Activated naive CD4-positive, alpha-beta T cell (primary cell): ENCODE measurements at places on chromosomes 1 and 21.

- DNase-seq, result no peak
Observed at GRCh38 chr1:223824712-223825111, 21.0 kb downstream of the TP53BP2 start.

GRCh38 chr1:6771441-6771769 lies 13.8 kb upstream of the CAMTA1 start:
- no peak for DNase-seq

DNA sequence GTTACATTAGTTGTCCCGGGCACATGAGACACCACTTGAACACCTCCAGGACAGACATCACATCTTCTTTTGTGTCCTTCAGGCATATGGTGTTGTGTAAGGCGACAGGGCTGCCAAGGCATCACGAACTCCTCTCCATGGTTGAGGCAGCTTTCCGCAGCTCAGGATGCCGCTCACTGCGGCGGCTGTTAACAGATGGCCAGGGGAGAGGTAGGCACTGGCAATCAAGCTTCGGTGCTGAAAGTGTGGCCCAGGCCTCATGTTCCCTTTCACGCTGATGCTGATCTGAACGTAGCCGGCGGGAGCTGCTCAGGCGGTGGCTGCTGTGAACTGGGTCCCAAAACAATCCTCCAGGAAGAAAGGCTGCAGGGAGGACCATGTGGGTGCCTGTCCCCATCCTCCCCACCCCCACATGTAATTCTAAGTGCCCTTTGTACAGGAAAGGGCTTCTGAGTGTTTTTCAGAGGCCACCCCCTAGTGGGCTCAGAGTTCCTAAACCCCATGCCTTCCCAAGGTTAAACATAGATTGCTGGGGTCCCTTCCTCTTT lies 287.1 kb upstream of the AJAP1 start:
- DNase-seq, result no peak

DNA sequence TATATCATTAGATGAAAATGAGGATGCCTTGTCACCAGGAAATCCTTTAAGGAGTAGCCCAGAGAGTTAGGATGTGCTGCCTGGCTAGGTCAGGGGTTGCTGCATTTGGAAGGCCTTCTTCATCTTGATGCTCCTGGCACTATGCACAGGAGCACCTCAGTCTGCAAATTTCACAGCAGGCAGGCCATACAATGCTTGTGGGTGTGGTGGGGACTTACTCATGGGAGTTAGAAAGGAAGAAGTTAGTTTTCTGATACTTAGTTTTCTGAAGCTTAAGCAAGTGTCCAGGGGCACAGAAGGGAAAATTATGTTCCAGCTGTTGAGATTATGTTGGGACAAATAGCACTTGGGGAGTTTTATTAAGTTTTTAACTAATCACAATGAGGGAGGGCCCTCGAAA lies 11.4 kb downstream of the HLX start:
- DNase-seq, result no peak

- no peak for DNase-seq
Observed at GRCh38 chr1:86648255-86648654, 56.1 kb upstream of the SH3GLB1 start.

DNA sequence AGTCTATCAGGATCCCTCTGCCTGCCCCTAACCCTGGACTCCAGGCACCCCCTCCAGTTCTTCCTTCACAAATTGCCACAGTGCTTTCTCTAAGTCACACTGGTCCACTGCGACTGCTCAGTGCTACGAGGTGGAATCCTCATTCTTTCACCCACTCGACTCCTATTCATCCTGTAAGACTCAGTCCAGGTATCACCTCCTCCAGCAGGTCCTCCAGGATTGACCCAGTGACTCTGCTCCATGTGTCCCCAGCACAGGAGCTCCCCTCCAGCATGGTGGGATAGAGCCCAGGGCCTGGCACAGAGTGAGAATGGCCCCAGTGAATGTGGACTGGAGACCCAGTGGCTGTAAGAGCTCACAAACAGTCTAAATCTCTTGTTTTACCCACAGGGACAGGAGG lies 45.5 kb upstream of the WNT4 start:
- no peak for DNase-seq

DNA sequence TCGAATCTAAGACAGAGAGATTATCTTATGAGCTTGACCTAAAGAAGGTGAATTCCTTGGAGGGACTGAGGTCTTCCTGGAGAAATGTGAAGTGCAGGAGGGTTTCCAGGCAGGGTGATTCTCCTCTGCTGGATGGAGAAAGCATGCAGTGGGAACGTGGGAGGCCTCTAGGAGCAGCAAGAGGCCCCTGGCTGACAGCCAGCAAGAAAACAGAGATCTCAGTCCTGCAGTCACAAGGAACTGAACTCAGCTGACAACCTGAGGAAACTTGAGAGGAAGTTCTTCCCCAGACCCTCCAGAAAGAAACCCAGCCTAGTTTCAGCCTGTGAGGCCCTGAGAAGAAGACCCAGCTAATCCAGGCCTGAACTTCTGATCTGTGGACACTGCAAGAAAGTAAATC lies 345.9 kb downstream of the FAM72C start:
- DNase-seq, result no peak

DNA sequence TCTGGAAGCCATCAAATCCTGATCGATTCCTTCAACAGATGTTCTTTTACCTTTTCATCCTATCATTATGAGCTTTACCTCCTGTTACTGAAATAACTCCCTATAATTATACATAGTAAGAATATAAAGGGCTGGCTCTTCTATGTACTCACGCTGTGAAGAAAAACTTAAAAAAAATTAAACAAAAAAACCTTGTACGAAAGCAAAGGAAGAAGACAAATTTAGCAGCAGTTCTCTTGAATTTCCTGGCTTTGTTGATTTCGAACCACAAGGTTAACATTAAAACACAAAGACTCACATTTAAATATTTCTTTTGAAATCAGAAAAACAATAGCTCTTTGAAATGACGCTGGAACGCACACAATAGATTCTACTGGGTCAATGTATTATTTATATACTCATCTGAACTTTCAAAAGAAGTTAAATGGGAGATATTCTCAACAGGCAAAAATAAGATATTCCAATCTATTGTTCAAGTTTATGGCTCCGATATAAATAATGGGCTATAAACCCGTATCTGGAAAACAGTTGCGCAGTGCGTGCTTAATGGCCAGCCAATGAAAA lies 13.6 kb upstream of the SPEN start:
- DNase-seq, result no peak

DNA sequence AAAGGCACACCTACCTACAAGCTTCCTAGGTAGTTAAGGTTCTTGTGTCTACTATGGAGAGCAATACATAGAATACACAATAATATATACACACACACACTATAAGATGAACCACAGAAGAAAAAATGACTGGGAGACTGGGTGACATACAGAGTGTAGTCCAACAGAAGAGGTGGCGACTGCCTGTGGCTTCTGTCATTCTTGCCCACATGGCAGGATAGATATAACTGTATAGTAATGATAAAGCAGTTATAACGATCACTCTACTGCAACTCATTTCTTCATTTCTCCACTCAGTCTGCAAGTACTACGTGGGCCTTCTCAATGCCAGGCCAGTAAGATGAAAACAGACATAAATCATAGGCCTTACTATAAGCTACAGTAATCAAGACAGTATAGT lies 113.8 kb upstream of the EDN2 start:
- DNase-seq, result no peak

GRCh38 chr21:41169701-41170100 lies 1.7 kb downstream of the BACE2 start:
- DNase-seq, result no peak

GRCh38 chr1:7470904-7471638 lies 300.0 kb upstream of the VAMP3 start:
- no peak for DNase-seq

DNA sequence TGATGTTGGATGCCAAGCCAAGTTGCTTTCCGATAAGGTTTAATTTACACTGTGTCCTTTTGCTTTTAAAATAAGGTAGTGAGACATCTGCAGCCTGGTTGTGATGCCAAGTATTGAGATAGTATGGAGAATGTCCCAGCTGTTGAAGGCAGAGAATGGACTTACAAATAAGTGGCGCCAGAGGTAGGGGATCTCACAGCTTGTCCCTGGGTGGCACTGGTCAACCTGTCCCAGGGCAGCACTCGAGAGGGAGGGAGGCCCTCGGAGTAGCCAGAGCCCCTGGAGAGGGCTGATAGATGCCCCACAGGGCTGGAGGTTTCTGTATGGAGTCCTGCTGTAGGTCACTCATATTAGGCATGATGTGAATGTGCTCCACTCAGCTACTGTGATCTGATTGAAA lies 98.5 kb downstream of the GALNT2 start:
- DNase-seq, result no peak

DNA sequence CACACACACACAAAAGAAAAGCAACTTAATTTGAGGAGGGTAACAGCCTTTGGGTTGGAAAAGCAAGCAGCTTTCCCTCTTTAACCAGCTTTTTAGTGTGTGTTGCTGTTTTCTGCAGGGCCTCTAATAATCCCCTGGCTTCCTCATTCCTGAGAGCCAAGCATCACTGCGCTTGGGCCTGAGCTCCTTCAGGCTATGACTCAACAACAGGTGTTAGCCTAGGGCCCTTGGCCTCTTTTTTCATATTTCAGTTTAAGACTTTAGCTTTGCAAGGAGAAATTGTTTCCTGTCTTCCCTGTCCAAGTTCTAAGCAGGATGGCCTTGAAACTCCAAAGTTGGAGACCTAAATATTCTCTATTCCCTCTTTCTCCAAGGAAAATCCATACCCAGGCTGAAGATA lies 26.2 kb upstream of the SNX27 start:
- DNase-seq, result no peak

DNA sequence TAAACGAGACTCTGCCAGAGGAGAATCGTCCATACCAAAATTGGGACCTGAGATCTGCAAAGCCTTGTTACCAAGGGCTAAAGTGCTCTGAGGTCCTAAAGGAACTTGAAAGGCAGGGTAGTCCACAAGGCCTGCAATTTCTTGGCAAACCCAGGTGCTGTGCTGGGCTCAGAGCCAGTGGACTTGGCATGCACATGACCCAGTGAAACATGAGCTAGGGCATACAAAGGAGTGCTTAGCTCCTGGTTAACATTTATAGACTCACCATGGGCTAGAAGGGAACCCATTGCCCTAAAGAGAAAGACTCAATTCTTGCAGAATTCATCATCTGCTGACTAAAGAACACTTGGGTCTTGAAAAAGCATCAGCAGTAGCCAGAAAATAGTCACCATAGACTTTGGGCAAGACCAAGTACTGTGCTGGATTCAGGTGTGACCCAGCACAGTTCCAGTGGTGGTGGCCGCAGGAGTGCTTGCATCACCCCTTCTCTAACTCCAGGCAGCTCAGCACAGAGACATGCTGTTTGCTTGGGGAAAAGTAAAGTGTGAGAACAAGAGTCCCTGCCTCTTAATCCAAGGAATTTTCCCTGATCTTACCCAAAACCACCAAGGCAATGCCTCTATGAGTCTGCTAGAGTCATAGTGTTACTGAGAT lies 1069.4 kb upstream of the ADGRL2 start:
- DNase-seq, result no peak

GRCh38 chr1:245510144-245510543 lies 355.4 kb downstream of the KIF26B start:
- no peak for DNase-seq

DNA sequence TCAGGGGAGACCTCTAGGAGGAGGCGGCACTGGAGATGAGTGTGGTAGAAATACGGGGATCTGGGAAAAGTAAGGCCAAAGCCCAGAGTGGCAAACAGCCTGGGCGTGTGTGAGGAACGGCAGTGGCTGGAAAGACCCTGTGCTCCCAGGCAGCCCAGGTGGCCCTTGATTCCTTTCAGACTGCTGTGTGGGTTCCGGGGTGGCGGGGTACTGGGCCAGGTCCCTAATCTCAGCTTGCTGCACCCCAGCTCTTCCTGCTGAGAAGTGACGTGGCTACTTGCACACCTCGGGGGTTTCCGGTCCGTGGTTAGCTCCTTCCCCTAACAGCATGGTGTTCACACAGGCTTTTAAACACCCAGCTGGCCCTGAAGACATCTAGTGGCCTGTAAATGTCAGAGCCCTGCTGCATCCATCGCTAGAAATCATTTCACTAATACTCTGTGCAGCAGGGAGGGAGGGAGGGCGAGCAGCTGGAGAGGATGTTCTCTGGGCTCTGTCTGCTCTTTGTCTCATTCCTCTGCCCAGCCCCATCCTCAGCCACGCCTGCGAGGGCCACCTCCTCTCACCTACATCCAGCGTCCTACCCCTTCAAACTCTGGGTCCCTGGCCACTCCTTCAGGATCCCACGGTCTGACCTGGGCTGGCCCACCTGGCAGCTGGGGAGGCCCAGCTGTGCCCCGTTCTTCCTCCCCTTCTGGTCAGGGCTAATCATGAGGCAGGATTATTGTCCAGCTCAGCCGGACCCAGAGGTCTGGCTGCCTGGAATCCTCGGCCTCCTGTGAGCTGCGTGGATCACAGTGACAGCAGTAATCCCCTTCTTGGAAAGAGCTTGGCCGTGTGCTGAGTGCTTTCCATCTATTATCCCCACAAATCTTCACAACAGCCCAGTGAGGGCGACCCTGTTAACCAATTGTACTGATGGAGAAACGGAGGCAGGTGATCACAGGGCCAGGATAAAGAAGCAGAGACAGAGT lies 7.2 kb downstream of the ZDHHC18 start:
- peak; percentile 29 for DNase-seq

DNA sequence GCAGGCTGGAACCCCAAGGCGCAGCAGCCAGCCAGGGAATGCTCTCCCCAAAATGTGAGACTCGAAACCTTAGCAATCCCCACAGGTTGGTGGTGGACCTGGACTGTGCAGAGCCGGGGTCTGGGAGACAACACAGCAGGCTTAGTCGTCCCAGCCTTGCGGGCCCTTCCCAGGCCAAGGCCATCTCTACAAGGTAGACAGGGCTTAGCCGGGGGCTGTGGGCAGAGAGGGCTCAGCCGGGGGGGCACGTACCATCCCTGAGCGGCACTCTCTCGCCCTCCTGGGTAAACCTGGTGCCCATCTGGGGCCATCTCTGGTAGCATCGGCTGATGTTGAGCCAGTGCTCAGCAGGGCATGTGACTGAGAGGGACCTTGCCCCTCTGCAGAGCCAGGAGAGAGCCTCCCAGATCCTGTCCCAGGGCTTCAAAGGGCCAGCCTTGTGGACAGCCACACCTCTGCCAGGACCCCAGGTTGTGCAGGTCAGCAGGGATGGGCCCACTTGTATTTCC lies 2.2 kb upstream of the ACTRT2 start:
- no peak for DNase-seq

GRCh38 chr1:34777519-34778321 lies 3.3 kb upstream of the GJB3 start:
- no peak for DNase-seq

DNA sequence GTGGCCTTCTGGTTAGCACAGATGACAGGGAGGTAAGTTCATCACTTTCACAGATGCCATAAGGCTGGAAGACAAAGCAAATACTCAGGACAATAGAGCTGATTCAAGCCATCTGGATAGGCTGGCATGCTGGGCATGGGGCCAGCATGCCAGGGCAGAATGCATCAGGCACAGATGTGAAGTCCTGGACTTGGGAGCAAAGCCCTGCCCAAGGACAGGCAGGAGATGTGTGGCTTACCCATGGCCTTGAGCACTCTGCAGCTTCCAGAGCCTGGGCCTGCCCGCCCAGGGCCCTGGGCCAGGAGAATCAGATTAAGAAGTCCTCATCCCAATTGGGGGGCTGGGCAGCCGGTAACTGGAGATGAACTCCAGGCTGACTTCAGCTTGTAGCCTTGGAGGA lies 135.7 kb upstream of the ZC3H12A start:
- no peak for DNase-seq

- DNase-seq, result no peak
Observed at GRCh38 chr1:21670059-21670881, 1.1 kb upstream of the RAP1GAP start.

GRCh38 chr1:219130366-219130935 lies 43.2 kb upstream of the LYPLAL1 start:
- no peak for DNase-seq

- DNase-seq, result no peak
Observed at GRCh38 chr1:236150311-236150955, 8.1 kb downstream of the GPR137B start.

GRCh38 chr21:39385299-39386145 lies 36.6 kb upstream of the HMGN1 start:
- DNase-seq, result peak; percentile 12
